ENCODE measurements at places on chromosomes 7 and 10.

- no peak for DNase-seq
Observed at GRCh38 chr7:67438198-67438882, 441.7 kb downstream of the TYW1 start.

- no peak for DNase-seq
Observed at GRCh38 chr10:77711683-77712049, 74.1 kb upstream of the KCNMA1 start.

DNA sequence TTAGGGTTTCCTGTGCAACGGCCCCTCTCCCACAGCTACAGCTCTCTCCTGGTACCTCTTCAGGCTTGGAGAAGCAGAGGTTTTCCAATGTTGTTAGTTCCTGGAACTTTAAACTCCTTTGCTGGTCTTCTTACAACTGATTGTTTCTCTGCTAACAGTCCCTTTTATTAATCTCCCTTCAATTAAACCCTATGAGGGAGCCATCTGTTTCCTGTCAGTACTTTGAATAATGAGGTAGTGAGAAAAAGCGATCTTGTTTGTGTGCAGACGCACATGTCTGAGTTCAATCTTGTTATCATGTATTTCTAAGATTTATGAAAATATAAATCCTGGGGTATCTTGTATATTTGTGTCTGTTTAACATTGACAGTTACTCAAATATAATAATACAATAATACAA is 102.4 kb downstream of the MDFIC start:
- DNase-seq, result no peak

GRCh38 chr10:13890233-13891127 is 303.7 kb downstream of the PRPF18 start:
- peak; percentile 61 for DNase-seq

DNA sequence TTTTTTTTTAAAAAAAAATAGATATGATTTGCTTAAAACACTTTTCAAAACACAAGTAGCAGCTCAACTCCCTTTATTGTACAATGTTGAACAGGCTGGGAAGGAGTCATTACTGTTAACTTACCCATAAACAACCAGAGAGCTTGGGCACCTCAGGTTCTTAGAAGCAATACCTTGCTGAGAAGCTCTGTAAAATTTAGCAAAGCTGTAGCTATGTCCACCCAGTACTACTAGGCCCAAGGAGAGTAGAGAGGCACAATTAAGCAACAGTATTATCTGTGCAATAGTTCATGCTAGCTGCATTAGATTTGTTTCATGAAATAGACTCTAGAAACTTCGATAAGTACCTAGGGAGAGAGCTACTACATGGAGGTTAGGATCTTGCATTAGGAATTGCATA is 32.0 kb downstream of the SEMA3A start:
- DNase-seq, result no peak

- no peak for DNase-seq
Observed at GRCh38 chr7:55409482-55410225, 44.5 kb downstream of the LANCL2 start.

DNA sequence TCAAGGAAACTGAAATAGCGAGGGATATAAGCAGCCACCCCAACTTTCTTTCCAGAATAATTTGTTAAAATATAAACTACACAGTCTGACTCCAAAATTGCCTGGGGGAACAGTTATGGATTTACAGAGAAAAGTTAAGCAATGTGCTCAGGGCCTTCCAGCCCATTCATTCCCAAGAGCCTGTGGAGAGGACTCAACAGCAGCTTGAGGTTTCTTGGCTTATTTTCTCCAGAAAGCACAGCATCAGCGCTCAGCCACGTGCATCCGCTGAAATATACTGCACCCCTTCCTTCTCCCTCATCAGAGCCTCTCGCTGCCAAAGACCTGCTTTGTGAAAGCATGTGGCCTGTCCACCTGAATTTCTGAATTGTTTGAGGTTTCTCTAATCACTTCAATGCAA is 375.2 kb upstream of the VWC2 start:
- no peak for DNase-seq

DNA sequence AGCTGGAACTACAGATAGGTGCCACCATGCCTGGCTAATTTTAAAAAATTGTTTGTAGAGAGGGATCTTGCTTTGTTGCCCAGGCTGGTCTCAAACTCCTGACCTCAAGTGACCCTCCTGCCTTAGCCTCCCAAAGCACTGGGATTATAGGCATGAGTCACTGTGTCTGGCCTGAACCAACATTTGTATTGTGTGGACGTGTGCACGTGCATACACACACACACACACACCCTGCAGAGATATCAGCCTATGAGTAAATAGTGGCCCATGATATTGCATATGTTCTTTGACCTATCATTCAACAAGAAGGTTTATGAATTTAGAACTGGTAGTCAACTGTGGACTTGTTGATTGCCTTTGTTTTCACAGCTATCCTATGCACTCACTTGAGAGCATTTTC is 161.6 kb downstream of the BAMBI start:
- DNase-seq, result no peak

DNA sequence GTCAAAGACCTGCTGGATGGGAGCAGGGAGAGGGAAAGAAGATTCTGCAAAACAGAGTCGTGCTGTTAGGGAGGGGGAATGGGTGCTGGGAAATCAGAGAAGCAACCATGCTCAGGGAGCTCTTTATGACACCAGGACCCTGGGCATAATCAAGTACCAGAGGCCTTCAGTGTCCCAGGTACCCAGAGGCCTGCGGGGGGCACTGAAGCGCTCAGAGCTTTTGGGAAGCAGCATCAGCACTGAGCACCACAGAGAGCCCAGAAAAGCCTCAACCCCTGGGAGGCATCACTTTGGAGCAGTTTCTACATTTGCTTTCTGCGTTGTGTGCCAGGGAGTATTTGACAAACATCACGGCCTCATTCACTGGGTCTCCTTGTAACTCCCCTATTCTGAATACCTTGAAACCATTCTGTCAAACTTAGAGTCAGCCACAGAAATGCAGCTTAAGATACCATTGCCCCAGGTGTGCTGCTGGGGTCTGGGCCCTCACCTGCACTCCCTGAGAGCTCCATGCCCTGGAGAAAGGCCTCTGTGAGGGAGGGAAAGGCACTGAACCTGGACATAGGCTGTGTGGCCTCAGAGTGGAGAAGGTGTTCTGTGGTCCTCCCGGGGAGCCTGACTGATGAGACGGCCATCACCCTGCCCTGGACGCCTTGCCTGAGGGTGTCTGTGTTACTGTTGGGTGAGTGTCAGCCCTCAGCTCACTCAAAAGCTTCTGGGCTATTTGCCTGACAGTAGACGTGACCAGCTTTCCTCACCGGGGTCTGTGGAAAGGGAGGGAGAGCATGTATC is 37.1 kb downstream of the CXCL12 start:
- no peak for DNase-seq

DNA sequence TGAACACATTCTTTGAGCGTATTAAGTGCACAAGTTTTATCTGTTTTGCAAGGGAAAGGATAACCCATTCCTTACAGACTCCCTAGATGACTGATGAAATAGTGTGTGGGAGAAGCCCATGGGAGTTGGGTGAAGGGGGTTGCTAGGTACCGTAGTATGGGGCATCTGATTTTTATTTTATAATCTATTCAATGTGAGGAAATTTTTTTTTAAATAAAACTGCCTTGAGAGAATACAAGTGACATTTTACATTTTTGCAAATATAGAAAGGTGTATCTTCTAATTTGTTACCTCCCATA is 1.4 kb downstream of the BTAF1 start:
- no peak for DNase-seq

DNA sequence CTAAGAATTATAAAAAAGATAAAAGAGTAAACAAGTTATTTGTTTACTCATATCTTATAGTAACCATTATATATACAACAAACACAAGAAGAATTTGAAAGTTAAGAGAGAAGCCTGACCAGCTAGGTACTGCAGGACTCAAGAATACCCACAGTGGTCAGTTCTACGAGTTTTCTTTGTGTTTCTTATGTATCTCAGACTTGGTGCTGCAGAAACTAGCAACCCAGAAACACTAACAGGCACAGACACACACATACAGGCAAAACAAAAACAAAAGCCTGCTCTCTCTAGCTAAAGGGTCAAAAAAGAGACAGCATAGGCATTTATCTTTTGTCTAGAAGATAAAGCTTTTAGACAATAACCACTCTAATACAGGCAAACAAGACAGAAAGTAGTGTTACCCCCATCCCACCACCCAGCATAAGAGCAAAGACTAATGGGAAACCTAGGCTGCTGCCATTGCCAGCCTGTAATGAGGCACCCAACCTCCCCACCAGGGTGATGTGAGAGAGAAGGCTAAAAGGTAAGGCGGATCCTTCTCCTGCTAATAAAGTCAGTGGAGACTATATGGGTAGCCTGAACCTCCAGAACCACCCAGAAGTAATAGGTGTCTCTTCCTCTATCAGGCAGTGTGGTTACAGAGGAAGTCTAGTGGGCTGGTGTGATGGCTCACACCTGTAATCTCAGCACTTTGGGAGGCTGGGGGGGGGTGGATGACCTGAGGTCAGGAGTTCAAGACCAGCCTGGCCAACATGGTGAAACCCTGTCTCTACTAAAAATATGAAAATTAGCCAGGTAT is 113.9 kb downstream of the DNAJC1 start:
- no peak for DNase-seq

GRCh38 chr7:318476-318875 is 28.5 kb downstream of the FOXL3 start:
- no peak for DNase-seq

- DNase-seq, result no peak
Observed at GRCh38 chr7:542713-543500, 23.3 kb upstream of the PDGFA start.

- DNase-seq, result no peak
Observed at GRCh38 chr7:83643739-83644138, 5.2 kb downstream of the SEMA3E start.

- no peak for DNase-seq
Observed at GRCh38 chr7:45028138-45028919, 28.3 kb downstream of the CCM2 start.

DNA sequence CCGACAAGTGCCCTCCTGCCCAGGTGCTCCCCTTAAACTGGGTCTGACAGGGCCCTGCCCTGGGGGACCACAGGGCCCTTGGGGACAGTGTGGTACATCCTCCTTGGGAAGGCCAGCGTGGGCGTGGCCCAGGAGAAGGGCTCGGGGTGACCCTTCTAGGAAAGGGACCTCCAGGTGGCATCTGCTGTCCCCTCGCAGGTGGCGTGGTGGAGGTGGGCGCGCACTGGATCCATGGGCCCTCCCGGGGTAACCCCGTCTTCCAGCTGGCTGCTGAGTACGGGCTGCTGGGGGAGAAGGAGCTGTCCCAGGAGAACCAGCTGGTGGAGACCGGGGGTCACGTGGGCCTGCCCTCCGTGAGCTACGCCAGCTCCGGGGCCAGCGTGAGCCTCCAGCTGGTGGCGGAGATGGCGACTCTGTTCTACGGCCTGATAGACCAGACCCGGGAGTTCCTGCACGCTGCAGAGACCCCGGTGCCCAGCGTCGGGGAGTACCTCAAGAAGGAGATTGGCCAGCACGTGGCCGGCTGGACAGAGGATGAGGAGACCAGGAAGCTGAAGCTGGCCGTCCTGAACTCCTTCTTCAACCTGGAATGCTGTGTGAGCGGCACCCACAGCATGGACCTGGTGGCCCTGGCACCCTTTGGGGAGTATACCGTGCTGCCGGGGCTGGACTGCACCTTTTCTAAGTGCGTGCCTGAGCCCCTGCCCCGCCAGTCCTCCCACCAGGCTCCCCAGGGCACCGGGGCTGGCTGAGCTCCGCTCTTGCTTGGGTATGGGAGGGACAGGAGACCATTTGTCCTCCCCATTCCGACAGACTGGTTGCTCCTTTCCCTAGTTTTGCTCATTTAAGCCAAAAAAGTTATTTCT is 972 bp downstream of the PAOX start:
- no peak for DNase-seq

DNA sequence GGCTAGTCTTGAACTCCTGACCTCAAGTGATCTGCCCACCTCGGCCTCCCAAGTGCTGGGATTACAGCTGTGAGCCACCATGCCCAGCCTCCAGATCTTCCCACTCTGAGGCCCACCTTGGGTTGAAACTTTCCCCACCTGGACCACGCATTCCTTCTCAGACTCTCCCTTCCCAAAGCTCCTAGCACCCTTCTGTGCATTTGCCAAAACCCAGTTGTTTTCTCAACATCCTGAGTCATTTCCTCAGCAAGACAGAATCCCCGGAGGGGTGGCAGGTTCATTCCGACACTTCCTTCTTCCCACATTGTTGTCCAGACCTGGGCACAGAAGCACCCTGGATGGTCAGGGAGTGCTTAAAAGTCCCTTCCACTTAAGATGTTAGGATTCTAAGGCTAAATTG is 28.9 kb downstream of the BAG3 start:
- no peak for DNase-seq

DNA sequence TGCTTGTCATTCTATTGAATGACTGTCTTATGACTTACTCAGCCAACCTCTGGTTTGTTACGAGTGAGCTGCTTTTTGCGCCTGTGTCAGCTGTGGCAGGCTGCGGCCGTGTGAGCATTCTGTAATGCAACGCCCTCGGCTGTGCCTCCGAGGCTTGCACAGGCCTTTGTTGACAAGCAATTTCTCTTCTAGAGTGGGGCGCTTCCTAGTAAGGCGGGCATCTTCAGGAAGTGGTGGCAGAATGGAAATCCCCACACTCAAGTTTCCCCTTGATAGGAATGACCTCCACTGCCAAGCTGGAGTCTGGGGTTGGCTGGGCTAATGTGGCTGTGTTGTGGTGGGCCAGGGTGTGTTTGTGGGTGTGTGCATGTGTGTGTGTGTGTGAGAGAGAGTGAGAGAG is 20.2 kb upstream of the TMEM178B start:
- no peak for DNase-seq

- DNase-seq, result peak; percentile 29
Observed at GRCh38 chr10:24518981-24519597, 204.6 kb downstream of the ARHGAP21 start.

DNA sequence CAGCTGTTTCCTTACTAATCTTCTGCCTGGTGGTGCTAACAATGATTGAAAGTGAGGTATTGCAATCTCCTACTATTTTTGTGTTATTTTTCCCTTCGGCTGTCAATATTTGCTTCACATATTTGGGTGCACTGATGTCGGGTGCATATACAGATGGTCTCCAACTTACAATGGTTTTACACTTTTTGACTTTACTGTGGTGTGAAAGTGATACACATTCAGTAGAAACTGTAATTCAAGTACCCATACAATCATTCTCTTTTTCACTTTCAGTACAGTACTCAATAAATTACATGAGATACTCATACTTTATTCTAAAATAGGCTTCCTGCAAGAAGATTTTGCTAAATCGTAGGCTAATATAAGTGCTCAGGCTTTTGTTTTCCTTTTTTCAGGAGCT is 73.2 kb downstream of the RNF216 start:
- DNase-seq, result no peak

DNA sequence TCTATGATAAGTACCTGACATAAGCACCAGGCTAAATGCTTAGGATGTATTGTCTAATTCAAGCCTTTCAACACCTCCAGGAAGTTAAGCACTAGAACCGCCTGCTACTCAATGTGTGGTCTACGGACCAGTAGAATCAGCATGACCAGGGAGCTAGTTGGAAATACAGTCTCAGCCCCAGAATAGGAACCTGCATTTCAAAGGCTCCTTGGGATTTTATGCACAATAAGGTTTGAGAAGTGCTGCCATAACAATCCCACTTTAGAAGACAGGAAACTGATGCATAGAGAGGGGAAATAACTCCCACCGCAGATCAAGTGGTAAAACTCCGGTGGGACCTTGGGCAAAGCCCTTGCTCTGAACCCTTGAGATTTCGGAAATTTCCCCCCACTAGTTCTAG is 8.8 kb upstream of the DUSP5 start:
- DNase-seq, result no peak

Measured in amygdala (tissue), 56 donors.